ENCODE measurements at places on chromosomes 4 and X.

GRCh38 chrX:129694805-129695204, 40.0 kb upstream of the APLN start:
- DNase-seq: no peak

GRCh38 chr4:152554742-152555141, 18.9 kb upstream of the FBXW7 start:
- no peak for DNase-seq

DNA sequence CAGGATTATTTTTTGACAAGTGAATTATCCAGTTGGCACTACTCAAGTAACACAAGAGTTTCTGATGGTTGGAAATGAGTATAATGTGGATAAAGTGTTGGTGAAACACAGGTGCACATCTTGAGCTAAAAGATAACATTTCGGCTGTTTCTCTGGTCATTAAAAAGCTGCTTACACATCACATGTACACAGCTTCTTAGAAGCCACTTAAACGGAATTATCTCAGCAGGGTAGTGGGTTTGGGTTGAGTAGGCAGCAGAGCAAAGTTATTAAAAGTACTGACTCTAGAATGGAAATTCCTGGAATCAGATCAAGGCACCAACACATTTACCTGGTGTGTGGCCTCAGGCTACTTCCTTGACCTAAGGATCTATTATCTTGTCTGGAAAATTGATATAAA, 55.4 kb upstream of the RASSF6 start:
- no peak for DNase-seq

- no peak for DNase-seq
These were observed 38.3 kb downstream of the NOCT start for GRCh38 chr4:139053909-139054308.

GRCh38 chr4:27973056-27973455, 1112.4 kb downstream of the STIM2 start:
- DNase-seq: no peak

DNA sequence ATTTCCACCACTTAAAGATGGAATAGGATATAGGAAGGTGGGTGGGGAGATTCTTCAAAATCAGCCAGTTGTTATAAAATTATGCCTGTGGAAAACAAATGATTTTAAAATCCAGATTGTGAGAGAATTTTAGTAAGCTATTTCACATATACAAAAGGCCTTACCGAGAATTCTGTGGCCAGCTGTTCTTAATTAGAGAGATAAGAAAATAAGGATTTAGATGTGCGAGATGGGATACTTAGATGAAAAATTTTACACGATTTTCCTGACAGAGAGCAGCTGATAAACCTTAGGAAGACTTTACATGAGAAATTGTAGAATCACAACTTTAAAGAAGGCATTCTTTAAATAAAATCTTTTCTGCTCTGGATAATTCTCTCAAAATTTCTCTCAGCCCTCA, 94.5 kb upstream of the IQCM start:
- no peak for DNase-seq

DNA sequence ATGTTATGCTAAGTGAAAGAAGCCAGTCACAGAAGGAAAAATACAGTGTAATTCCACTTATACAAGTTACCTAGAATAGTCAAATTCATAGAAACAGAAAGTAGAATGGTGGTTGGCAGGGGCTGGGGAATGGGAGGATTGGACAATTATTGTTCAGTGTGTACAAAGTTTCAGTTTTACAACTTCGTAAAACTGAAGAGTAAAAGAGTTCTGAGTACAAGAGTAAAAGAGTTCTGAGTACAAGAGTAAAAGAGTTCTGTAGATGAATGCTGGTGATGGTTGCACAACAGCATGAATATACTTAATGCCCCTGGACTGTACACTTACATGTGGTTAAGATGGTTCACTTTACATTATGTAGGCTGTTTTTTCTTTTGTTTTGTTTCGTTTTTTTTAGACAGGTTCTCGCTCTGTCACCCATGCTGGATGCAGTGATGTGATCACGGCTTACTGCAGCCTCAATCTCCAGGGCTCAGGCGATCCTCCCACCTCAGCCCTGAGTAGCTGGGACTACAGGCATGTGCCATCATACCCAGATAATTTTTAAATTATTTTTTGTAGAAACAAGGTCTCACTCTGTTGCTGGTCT, 230.9 kb downstream of the SOWAHB start:
- DNase-seq: no peak
